ENCODE measurements at places on chromosomes 1 and 21.
A peak's percentile ranks its signal among the peaks of the same experiment; 100 is the strongest.

DNA sequence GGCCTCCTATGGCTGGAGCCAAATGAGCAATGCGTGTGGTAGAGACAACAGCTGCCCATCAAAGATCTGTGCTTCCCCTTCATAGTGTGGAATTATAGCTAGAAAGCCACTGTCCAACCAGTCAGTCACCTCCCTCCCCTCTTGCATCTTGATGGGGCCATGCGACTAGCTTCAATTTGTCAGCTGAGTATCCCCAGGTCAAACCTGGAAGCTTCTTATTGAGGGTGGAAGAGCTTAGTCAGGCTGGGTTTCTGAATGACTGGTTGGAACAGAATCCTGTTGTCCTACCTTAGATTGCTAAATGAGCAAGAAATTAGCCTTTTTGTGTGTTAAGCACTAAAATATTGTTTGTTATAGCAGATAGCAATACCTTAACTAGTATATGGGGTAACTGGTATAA is 625.4 kb downstream of the PTPRC start:
- DNase-seq = no peak

DNA sequence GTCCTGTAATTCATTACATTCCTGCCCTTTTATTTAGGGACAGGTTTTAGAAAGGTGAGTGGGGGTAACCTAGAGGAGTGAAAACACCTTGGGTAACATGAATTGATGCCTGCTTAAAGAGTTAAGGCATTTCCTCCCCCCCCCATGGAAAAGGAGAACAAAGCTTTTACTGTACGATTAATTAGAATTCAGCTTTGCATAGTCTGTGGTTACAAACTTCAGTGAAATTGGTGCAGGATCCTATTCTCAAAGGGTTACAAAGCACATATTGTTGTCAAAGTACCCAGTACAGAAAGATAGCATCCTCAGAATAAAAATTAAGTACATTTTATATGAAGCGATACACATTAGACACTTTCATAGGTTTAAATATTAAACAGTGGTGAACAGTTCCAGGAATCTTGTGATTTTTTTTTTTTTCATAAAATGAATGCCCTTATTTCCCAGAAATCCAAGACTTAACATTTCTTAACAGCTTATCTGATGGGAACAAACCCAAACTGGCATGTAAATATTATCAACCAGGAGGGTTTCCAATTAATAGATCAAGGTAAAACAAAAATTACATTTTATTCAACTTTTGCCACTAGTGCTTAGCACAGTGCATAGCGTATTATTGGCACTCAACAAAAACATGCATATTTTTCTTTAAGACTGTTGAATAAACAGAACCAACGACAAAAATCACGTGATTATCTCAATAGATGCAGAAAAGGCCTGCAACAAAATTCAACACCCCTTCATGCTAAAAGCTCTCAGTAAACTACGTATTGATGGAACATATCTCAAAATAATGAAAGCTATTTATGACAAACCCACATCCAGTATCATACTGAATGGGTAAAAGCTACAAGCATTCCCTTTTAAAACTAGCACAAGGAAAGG is 172.7 kb downstream of the PDE4B start:
- no peak for DNase-seq

GRCh38 chr1:44346184-44346583 is 8.9 kb downstream of the ERI3 start:
- no peak for DNase-seq

- no peak for DNase-seq
These were observed 38.3 kb downstream of the GJA5 start for GRCh38 chr1:147722124-147722523.

DNA sequence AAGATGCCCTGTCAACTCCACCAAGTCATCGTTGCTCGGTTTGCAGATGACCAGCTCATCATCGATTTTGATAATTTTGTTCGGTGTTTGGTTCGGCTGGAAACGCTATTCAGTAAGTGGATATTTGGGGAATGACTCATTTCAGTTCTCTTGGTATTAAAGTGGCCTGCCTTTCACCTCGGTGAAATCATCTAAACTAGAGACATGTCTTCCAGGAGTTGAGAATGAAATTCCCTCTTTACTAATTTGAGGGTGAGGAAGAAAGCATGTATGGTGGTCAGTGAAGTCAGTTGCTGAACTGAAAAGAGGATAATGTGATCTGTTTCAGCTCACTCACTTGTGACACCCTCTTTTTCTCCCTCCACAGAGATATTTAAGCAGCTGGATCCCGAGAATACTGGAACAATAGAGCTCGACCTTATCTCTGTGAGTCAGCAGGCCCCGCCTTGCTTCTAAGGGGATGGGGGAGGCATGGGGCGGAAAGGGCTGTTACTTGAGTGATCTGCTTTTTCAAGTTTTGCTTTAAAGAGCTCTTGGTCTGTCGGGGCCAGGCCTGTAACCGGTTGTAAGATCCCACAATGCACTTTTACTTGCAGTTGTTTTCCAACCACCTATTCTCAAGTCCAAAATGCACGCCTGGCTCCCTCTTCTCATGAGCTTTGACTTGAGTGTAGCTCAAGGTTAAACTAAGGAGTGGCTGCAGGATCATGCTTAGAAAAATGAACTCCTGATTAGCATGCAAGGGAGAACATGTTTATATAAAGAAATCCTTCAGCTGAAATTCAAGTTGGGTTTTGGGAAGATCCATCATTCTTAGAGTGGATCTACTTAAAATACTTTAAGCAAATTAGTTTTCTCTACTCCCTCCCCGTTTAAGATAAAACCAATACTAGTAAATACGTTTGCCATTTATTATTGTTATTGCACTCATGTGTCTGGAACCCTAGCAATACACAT is 59.8 kb downstream of the CAPN2 start:
- DNase-seq = no peak

DNA sequence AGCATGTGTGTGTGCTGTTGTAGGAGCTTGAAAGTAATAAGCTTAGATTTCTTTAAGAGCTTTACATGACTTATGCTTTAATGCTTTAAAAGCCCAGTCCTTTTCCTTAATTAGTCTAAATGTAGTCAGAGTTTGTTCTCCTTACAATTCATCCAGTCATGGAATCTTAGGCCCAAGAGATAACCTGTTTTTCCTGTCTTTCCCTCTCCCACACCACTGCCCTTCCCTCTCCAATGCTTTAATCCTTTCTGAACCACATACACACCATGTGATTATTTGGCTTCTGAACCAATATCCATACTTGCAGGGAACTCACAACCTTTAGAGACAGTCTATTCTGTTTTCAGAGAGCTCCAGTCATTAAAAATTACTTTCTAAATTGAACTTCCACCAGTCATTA is 37.6 kb downstream of the ALG6 start:
- DNase-seq = no peak

DNA sequence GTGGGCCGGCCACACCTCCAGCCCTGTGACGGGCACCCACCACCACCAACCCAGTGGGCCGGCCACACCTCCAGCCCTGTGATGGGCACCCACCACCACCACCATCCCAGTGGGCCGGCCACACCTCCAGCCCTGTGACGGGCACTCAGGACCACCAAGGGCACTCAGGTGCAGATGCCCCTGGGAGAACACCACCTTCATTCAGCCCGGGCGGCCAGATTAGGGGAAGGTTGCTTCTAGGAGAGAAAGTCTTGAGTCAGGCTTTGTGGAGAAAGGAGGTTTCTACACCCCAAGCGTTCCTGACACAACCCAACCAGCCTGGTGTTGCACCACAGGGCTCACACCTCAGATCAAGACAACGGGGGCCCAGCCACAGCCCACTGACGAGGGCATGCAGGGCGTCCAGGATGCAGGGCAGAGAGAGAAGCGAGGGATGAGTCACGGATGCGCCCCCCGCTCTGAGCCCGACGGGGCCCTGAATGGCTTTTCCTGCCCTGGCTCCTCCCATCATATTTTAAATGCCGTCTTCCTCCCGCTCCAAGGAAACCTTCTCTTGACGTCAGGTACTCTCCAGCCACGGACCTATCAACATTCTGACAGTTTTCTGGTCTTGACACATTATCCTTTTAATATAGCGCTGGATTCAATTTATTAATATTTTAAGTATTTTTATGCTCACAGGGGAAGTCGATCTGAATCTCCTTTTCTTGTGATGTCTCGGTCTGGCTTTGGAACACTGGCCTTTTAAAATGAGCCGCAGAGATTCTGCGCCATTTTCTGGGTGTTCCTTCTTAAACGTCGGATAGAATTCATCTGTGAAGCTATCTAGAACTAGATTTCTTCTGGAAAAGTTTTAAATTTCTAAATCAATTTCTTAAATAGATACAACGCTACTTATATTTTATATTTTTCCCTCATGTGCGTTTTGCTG is 631 bp upstream of the SPATC1L start:
- peak; percentile 52 for DNase-seq

- DNase-seq = no peak
These were observed 216.2 kb downstream of the SDCCAG8 start for GRCh38 chr1:243471754-243472745.

- DNase-seq = no peak
These were observed 5.5 kb upstream of the PIK3R3 start for GRCh38 chr1:46137916-46138315.

- no peak for DNase-seq
These were observed 51.6 kb downstream of the ARHGEF16 start for GRCh38 chr1:3506041-3506440.

DNA sequence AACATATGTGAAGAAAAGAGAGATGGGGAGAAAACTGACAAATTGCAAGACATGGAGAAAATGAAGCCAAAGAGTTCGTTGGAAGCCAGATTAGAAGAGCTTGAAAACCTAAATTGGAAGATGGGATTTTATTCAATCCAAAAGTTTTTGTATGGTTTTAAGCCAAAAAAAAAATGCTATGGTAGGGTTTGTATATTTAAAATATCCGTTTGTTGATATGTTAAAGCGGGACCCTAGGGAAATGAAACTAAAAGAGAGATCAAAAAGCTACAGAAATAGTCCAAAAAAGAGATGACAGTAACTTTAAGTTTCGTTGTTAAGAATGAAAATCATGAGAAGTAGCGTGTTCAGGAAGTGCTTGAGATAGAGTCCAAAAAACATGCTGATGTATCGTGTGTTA is 617.7 kb upstream of the ADGRL2 start:
- no peak for DNase-seq

DNA sequence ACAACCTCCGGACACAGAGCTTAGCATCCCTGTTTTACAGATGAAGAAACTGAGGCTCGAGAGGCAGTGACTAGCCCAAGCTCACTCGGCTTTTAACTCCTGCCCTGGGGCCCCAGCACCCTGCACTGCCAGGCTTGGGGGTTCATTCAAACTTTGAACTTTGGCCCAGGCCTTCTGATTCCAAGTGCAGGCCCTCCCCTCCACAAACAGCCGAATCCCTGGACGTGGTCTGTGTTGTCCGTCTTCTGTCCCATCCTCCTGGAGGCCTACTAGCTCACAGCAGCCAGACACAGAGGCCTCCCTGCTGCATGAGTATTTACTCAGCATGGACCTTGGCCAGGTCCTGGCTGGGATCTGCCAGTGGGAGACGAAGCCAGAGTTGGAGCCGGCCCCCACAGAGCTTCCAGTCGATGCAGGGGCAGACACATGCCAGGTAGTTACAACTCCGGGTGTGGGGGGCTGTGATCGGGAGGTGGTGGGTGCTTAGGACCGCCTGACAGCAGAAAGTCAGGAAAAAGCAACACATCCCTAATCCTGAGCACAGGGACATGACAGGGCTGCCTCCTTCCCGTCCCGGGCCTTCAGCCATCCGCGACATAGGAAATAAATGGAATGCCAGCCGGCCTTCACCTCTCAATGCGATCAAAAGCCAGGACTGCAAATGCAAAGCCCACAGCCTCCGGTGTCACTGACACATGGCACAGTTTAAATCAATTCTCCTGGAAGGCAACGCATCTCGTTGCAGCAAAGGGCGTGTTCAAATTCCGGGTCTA is 7.4 kb downstream of the IFFO2 start:
- DNase-seq = no peak

DNA sequence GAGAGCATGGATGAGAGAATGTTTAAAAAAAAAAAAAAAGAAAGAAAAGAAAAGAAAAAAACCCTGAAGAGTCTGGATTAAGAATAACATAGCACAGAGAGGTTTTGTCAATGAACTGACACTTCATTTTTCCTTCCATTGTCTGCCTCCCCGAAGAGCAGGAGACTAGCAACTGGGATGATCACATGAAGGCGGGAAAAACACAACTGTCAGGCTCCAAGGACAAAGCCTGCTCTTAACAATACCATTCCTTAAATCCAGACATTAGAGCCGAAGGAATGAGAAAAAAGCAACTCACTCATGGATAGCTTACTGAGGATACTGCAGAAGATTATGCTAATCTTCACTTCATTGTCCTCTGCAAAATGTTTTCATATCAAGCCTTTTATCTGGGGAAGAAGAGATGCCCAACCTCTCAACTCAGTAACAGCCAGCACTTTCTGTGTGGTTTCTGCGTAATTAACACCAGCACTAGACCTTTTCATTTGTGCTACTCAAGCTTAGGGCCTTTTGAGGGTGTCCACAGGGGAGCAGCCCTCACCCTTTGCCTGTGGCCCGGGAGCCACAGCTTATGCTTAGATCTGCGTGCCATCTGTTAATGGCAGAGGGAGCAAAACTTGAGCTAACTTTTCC is 182.3 kb downstream of the BARHL2 start:
- no peak for DNase-seq

GRCh38 chr1:30272277-30273020 is 450.9 kb downstream of the MATN1 start:
- DNase-seq = no peak

DNA sequence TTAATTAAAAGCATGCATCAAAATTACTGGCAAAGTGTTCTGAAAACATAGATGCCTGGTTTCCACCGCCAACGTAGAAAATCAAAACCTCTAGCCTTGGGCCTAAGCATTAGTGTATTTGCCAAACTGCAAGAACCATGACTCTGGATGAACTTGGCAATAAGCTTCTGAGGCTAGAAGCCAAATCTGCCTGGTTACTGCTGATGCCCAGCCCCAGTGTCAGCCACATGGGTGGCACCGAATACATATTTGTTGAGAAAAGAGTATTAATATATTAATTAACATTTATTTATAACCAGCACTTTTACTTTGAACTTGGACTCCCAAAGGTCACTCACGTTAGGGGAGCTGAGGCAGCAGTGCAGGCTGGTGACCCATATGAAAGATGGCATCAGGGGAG is 140.6 kb upstream of the HMGB4 start:
- DNase-seq = no peak

GRCh38 chr1:201006450-201006849 is 17.1 kb downstream of the KIF21B start:
- no peak for DNase-seq

DNA sequence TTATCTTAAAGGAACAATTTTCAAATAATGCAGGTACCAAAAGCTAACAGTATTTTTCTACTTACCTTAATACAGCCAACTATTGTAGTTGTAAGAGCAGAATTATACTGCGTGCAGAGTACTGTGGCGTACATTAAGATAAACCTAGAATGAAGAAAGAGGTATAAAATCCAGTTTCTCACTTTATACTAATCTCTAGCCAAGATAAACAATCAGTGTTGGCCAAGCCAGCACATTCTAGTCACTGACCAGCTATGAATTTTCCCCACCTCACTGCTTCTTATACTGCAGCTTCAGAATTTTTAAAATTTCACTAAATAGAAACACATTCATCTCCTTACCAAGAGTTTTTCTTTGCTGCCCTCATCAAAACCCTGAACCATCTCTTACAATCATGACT is 33.6 kb downstream of the SLC35D1 start:
- DNase-seq = no peak

Data from AML-193 (cell line).